ENCODE measurements at places on chromosomes 1 and 21.

- DNase-seq: peak; percentile 91
Measured at GRCh38 chr1:44835738-44836675, 7.0 kb downstream of the PTCH2 start.

DNA sequence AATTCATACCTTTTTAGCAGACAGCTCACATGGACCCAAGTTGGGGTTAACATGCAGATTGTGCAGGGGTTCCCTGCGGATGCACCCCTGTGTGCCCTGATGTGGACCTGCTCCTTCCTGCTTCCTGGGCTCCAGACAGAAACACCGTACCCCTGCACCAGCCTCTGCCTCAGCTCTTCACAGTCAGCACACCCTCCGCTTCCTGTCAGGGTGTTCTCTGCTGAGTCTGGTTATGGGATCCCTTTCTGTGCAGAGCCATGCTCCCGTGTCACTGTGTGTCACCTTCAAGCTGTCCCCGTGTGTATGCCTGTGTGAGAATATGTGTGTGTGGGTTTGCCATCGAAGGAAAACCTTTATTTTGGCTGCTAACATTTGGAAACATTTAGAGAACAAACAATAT, 48.7 kb upstream of the KCNJ15 start:
- no peak for DNase-seq

DNA sequence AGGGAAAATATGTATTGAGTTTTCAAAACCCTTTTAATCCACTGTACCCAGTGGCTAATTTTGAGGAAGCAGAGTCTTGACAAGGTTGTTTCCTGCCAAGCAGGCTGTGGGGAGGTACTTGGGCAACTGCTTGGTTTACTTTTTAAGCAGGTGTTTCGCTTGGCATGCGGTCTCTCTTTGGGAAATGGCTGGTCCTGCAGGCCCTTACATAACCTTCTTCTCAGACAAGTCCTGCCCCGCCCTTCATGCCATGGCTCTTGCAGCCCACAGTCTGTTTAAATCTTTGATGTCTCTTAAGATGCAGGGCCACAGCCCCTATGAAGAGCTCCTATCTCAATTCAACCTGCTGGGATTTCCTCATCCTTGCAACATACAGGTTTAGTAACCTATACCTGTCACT, 36.0 kb upstream of the ABCD3 start:
- peak; percentile 36 for DNase-seq

DNA sequence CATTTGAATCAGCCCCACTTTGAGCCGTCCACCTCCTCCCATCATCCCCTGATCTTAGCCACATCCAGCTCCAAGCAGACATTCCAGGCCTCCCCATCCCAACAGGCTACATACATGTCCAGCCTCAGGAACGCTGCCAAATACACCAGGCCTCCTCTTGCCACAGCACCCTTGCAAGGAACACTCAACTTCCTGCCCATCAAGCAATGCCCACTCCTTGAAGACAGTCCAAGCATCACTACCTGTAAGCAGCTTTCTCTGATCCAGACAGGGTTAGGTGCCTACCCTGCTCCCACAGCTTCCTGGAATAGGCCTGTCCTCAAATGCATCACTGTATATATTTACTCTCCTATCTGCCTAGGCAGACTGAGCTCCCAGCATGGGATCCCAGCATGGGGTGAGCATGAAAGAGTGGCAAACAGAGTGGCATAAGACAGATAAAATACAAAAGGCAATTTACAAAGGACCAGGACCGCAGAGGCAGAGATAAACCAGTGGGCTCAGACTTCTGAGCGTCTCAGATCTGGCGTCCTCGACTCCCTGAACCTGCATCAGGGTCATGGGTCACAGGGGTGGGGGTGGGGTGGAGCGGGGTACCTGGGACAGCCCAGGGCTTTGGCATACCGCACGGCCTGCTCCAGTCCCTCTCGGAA, 816 bp downstream of the HYI start:
- peak; percentile 89 for DNase-seq

- DNase-seq: no peak
Measured at GRCh38 chr1:31980835-31981455, 32.7 kb upstream of the KHDRBS1 start.

DNA sequence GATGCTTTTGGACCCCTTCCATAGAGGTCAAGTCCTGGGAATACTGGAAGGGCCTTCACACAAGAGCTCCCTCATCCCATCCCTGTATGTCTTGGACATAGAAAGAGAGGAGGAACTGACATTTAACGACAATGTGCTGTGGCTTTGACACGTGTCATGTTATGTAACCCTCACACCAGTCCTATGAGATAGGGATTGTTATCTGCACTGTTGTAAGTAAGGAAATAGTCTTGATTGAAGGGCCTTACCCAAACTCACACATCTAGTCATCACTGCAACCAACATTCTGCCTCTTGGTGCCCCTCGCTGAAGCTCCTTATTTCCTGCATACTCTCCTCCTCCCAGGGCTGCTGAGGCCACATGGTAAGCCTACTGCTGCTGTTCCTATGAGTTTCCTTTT, 63.7 kb upstream of the ANGPTL1 start:
- DNase-seq: peak; percentile 85

- DNase-seq: no peak
Measured at GRCh38 chr1:223057569-223058093, 85.4 kb downstream of the TLR5 start.

DNA sequence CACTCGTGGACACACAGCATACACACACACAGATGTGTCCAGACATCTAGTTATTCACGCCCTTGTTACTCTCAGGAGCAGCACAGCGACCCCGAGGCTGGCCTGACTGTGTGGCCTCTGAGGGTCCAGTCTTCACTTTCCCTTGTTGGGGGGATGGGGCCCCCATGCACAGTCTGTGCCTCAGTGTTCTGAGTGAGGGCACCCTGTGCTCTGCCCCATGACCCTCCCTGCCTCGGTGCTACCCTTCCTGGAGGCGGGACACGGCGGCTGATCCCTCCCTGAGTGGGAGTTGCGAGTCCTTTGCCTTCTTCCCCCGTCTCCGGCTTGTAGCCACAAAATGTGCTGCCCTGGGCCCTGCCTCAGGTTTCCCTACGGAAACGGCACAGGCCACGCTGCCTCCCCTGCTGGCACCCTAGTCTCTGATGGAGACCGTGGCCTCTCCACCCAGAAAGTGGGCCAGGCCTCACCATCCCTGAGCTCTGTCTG, 8.6 kb downstream of the CSTB start:
- DNase-seq: no peak

Measured in hematopoietic multipotent progenitor cell treated with erythropoietin and hydrocortisone succinate and interleukin-3 and kit ligand, for 6 days (in vitro differentiated cells).